ENCODE measurements at places on chromosomes 2 and 18.

DNA sequence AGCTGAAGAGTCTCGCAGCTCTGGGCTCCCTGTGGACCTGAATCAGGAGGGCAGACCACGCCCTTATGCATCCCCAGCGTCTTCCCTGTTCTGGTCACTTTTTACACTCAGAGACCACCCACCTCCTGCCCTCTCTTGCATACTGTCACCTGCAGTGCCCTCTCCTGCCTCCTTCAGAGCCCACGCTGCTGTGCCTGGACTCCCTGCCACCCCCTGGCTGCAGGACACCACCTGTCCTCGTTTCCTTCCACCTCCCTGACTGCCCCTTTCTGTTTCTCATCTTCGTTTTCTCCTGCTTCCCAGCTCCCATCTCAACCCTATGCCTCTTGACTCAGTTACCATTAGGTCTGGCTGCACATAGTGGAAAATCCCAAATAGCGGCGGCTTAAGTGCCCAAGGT lies 9.2 kb upstream of the INHBB start:
- DNase-seq: no peak

GRCh38 chr18:56672391-56672790 lies 21.2 kb downstream of the WDR7 start:
- no peak for DNase-seq

- no peak for DNase-seq
Measured at GRCh38 chr2:126515471-126515870, 140.5 kb upstream of the GYPC start.

DNA sequence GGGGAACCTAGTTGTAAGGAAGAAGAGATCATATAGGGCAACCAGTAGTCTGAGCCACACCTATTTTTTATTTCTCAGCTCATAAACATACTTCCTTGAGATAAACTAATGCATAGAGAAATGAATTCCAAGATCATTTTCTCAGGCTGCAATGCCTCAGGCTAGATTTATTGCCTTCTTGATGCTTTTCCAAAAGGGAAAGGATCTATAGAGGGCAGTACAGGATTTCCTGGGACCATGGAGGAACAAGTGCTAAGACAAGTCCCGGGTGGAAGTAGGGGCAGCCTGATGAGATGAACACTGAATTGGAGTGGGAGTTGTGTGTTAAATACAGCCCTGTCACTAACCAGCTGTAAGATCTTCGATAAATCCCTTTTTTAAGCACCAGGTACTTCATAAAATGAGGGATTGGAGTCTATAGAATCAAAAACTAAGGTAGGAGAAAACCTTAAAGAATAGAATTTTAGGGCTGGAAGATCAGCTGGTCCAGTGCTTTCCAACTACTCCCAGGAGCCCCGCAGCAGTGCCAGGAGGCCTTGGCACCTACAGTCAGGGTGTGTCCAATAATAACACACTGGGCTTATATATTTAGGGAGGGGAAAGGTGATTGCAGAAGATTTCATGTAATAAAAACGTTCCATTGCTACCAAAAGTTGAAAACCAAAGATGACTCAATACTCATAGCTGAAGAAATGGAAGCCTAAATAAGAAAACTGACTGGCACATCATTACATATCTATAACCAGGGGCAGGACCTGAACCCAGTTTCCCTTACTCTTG lies 58.1 kb downstream of the SERTAD2 start:
- no peak for DNase-seq

DNA sequence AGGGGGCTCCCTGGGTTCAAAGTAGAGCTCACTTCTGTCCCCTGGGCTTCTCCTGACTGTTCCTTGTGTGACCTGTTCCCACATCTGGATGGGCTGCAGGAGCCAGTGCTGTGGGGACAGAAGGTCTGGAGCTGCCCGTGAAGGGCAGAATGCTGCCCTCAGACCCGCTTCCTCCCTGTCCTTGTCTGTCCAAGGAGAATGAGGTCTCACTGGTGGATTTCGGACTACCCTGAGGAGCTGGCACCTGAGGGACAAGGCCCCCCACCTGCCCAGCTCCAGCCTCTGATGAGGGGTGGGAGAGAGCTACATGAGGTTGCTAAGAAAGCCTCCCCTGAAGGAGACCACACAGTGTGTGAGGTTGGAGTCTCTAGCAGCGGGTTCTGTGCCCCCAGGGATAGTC lies 15.5 kb downstream of the EMX1 start:
- no peak for DNase-seq

GRCh38 chr2:82234283-82234874 lies 1929.8 kb upstream of the LRRTM1 start:
- no peak for DNase-seq

DNA sequence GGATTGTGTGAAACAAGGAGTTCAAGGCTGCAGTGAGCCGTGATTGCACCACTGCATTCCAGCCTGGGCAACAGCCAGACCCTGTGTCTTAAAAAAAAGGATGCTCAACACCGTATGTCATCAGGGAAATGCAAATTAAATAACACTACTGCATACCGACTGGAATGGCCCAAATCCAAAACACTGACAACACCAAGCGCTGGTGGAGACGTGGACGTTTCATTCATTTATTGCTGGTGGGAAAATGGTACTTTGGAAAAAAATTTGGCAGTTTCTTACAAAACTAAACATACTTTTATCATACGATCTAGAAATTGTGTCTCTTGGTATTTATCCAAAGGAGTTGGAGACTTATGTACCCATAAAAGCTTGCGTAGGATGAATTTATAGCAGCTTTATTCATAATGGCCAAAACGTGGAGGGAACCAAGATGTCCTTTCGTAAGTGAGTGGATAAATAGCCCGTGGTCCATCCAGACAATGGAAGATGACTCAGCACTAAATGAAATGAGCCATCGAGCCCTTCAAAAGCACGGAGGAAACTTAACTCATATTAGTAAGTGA lies 24.2 kb downstream of the NEU4 start:
- no peak for DNase-seq

- no peak for DNase-seq
Measured at GRCh38 chr18:45320724-45321123, 294.6 kb upstream of the SLC14A2 start.

GRCh38 chr2:45178854-45179253 lies 169.6 kb upstream of the SIX2 start:
- DNase-seq: no peak

- no peak for DNase-seq
Measured at GRCh38 chr2:226524381-226524843, 275.2 kb downstream of the IRS1 start.

DNA sequence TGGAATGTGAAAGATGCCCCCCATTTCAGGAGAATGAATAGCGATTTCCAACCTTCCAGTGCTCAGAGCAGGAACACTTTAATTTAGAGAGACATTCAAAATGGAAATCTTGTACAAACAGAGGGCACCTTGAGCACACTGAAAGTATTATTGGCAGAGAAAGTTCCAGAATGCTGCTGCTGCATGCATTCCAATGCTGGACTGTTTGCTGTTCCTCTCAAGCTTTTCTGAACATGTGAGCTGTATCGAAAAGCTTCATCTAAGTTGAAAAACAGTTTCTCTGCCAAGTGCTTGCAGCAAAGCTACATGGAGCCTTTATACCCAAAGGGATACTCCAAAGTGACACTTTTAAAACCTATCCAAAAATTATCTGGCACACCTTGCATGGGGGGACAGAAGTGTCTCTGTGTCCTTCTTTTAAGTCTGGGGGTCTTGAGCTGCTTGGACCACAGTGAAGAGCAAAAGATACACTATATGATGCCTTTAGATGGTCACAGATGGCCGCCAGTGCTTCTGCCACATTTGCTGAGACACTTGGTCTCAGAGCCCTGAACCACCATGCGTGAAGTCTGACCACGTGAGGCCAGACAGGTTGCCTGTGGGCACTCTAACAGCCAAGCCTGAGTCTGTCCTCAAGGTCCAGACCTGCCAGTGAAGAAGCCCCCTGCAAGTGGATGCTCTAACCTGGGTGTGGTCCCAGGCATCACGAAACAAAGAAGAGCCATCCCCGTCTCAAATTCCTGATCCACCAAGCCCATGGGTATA lies 18.8 kb downstream of the UXS1 start:
- no peak for DNase-seq

DNA sequence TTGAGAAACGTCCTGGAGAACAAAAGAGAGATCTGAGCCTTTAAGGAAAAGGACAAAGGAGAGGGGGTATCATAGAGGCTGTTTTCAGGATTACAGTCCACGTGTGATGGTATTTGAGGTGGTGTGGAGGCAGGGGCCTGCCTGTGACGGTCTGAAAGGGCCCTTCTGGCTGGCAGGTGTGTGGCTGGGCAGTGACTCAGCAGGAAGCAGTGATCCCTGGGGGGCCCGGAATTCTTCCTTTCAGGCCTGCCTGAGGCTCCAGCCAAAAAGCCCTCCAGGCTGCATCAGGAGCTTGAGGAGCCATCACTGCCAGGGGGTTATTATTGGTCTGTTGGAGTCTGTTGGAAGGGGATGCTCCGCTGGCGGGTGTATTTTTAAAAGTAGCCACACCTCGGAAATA lies 97.2 kb upstream of the TMEM18 start:
- no peak for DNase-seq

- DNase-seq: peak; percentile 94
Measured at GRCh38 chr18:10519999-10520935, 5.6 kb upstream of the NAPG start.

GRCh38 chr2:20629581-20630171 lies 21.2 kb downstream of the HS1BP3 start:
- DNase-seq: no peak

GRCh38 chr2:170409164-170409535 lies 231.2 kb downstream of the MYO3B start:
- peak; percentile 28 for DNase-seq

- no peak for DNase-seq
Measured at GRCh38 chr18:1665079-1665478, 760.4 kb downstream of the ADCYAP1 start.

- DNase-seq: no peak
Measured at GRCh38 chr2:73970850-73971471, 13.7 kb upstream of the TET3 start.

- DNase-seq: no peak
Measured at GRCh38 chr18:55116863-55117262, 157.6 kb upstream of the CCDC68 start.

DNA sequence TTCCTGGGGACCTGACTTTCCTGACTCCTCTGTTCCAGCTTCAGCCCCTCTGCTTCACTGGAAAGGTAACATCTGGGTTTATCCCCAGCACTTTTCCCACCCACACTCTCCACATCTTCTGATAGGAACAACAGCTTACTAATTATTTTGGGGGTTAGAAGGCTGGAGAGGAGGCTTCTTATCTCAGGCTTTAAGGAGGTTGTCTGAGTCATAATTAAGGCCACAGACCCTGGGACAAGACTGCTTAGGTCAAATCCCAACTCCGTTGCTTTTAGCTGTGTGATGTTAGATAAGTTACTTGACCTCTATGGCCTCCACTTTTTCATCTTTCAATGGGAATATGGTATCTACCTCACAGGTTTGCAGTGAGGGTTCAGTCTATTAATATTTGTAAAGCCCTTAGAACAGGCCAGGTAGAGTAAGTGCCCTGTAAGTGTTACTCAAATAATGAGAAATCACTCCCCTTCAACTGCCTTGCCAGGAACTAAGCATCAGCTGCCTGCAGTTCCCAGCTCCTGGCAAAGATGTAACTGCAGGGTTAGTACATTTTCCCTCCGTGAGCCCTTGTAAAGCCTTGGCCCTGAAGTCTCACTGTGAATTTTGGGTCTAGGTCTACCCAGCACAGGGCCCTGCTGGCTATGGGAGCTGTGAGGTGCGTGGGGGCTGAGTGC lies 123.6 kb downstream of the MTX2 start:
- no peak for DNase-seq

DNA sequence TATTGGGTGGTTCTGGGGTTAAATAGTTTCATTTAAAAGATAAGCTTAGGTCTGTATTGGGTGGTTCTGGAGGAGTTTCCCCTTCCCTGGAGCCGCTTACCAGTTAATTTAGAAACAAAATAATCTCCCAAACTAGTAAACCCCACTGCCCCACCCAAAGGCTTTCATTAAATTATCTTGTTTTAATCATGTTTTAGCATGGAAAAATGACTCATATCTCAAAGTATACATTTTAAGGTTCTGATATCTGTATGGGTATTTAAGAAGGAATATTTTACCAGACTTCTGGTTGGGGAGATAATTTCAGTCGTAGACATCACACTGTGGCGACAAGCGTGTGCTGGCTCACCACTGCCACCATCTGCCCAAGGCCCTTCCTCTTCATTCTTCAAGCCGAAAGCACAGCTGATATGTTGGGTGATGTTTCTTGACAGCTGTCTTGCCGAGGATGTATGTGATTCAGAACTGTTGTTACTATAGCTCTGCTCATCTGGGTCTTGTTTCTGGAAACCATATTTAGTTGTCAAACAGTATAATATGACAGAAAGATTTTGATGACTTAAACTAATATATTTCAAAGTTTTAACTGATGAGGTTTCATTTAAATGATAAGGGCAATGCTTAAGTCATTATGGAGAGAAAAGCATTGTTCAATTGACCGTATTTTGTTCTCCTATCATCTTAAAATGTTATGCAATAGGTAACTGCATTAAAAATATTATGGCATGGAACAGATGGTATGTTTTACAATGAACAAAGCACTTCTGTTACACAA lies 5.1 kb downstream of the FIGLA start:
- DNase-seq: no peak

- DNase-seq: no peak
Measured at GRCh38 chr2:54895730-54896129, 154.5 kb downstream of the RTN4 start.

DNA sequence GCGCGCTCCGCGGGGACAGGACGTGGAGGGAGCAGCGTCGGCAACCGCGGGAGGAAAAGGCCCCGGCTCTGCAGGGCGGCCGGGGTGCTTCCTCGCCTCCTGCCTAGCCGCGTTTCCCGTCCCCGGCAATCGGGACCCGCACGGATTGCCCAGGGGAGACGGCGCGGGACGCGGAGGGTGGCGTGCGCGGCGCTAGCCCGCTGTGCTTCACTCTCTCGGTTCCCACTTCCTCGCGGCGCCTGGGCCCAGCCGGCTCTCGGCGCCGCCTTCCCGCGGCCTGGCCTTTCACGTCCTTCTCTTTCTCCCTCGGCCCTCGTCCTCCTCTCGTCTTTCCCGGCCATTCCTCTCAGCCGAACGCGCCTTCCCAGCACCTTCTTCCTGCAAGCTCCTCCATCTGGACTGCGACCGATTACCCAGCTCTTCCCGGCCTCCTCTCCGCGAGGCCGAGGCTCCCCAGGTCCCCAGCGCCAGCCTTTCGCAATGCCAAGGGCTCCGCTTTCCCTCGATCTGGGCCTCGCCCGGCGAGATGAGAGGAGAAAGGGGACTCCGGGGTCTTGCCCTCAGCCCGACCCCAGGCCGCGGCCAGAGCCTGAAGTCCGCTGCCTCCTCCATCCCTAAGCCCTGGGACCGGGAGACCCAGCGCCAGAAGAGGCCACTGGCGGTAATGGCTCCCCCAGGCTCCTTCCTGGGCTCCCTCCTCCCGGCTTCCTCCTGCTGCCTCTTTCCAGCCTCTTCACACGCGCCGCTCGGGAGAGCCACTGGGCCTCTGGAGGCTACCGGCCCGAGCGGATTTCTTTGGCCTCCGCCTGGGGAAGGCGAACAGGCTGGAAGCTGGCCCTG lies 34.3 kb upstream of the ATP6V1B1 start:
- DNase-seq: no peak
